GM12865 (cell line): ENCODE measurements at places on chromosomes 4 and X.

DNA sequence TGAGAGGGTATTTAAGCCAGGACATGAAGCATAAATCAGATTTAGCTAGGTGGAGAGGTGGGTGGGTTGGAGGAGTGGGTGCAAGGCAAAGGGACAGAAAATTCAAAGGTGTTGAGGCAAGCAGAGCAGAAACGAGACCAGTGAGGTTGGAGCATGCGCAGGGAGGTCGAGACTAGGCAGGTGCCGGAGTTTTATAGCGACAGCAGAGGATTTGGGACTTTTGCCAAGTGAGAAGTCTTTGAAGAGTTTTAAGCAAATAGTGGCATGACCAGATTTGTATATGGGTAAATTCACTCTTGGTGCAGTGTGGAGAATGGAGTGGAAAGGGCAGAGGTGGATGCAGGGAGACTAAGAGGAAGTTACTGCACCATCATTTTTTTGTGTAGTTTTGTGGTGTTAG is 107.0 kb upstream of the TLR2 start:
- DNase-seq: no peak

- no peak for DNase-seq
Observed at GRCh38 chrX:10477525-10477924, 142.9 kb downstream of the MID1 start.

DNA sequence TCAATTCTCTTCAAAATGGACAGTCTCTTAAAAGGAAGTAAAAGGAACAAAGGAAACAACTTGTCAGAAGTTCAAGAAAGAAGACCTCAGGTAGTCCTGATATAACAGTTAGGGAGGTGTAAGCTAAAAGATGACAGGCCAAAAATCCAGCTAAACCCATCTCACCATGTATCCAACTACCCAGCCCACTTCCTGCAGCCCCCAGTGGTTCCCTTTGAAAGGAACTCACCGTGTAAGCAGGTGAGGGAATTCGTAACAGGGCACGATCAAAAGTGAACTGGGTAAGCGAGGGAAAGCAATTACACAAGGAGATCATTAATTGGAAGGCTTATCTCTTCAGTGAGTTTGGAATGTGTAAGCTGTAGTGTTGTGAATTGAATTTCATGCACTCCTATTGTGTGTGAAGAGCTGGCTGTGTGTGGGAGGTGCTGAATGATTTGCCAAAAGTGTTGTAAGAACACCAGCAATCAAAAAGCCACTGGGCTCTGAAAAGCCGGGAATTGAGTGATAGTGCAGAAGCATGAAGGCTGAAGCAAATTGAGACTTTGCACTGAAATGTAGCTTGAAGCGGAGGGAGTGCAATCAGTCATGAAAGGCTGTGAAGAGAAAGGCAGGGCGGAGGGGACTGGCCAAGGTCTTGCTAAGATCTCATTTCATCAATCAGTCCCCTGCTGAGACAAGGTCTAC is 914.2 kb upstream of the LCORL start:
- DNase-seq: no peak

GRCh38 chr4:27016551-27016950 is 155.9 kb downstream of the STIM2 start:
- DNase-seq: no peak

DNA sequence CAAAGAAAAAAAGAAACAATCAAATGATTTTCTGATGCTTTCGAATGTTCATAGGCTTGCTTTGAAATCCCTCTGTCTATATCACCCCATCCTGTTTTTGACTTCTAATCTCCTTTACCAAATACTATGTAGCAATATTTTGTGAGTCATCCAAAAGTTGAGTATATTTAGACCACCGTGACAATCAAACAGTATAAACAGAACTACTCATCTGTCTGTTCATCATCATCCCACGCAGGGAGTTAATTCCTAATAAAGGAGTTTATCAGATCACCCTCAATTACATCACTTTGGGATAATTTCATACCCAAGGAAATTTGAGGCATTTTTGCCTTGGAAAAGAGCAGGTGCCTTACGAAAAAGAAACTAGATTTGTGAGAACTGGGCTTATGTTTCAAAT is 212.9 kb downstream of the CBR4 start:
- no peak for DNase-seq

- DNase-seq: no peak
Observed at GRCh38 chr4:108596344-108596743, 24.0 kb upstream of the RPL34 start.

DNA sequence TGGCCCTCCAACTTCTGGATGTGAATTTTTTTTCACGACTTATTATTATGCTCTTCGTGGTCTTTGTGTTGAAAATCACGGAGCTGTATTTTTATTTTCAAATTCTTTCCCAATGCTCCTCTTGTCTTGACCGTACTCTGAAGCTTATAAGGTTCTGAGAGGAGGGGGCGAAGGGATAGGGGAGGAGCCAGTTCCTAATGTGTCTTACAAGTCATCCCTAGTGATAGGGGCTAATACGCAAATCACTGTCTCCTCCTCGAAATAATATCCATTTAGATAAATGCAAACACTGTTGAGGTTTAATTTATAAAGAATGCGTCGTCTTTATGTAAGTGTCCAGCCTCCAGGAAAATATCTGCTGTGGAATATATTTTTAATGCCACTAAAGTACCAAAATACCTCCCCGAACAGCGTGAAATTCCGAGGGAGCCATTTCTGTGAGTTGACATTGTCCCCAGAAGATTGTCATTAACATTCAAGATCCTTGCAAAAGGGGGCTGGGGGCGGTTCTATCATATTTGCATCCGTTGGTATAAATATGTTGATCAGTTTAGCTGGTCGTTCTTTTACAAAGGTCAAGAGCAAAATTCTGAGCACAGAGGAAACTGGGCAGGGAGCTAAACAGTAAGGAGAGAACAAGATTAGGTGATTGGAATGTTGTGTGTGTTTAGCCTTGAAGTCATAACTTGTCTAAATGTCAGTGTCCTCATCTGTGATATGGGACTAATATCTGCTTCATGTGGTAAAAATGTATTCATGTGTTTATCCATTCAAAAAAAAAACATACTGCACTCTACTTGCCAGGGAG is 3.7 kb upstream of the FAT1 start:
- no peak for DNase-seq

GRCh38 chr4:168853770-168854169 is 156.3 kb downstream of the CBR4 start:
- DNase-seq: peak; percentile 53

- no peak for DNase-seq
Observed at GRCh38 chr4:149095811-149096210, 653.6 kb upstream of the NR3C2 start.

DNA sequence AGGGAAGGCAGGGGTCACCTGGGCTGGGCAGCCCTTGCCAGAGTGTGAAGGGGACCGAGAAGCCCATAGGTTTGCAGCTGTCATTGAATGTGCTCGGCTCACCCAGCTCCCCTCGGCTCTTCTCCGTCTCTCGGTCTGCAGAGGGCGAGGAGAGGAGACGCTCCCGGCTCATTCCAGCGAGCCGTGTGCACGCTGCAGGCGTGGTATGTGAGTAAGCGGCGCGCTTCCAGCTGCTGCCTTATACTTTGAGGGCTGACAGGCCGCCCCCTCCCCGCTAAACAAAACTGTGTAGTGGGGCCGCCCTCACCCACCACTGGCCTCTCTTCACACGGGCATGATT is 23.0 kb upstream of the BCORL1 start:
- no peak for DNase-seq

- DNase-seq: peak; percentile 76
Observed at GRCh38 chrX:149631234-149632165, at the start of gene TMEM185A. TSS of gene TMEM185A (minus strand) at chrX:149631792. CDS start at chrX:149631580, 212 bp downstream.

GRCh38 chr4:21819086-21819485 is 129.5 kb downstream of the KCNIP4 start:
- no peak for DNase-seq

GRCh38 chr4:2289311-2289954 is 27.5 kb upstream of the MXD4 start:
- no peak for DNase-seq

DNA sequence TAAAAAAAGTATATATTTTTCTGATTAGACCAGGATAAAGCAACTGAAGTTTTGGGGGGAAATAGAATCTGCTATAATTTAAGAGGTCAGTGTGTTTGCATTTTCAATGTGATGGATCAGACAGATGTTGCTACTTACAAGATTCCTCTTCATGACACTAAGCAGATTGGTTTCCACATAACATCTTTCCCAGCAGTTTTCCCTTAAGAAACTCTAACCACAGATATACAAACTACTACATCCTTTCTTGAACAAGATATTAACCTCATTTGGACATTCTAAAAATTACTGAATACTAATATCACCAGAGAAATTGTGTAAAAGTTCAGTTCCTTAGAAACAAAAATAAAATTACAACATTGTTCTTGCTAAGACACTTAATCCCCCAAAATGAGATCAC is 106.7 kb upstream of the GUCY1A1 start:
- DNase-seq: no peak

DNA sequence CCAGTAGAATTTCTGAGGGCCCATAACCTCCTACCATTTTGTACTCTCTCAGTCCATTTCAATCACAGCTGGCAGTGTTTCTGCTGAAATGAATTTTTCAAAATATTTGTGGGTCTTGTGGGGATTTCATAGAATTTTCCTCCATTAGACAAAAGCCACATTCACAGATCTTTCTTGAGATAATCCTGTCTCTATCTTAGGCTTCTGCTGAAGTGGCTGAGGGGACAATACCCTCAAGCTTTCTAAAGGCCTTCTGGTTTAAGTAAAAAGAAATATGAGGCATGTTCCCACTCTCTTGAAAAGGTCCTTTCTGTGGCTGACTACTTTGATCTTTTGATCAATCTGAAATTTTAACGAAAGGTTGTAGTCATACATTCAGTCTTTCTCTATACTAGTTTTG is 1930.0 kb upstream of the AGA start:
- DNase-seq: no peak

- DNase-seq: no peak
Observed at GRCh38 chr4:3469386-3470243, 6.5 kb downstream of the DOK7 start.
